ENCODE measurements at places on chromosomes 4 and X.
A peak's percentile ranks its signal among the peaks of the same experiment; 100 is the strongest.

- DNase-seq = no peak
These were observed 506.4 kb upstream of the PABPC4L start for GRCh38 chr4:134708026-134708425.

- DNase-seq = peak; percentile 17
These were observed 36.9 kb downstream of the NBDY start for GRCh38 chrX:56765811-56766553.

DNA sequence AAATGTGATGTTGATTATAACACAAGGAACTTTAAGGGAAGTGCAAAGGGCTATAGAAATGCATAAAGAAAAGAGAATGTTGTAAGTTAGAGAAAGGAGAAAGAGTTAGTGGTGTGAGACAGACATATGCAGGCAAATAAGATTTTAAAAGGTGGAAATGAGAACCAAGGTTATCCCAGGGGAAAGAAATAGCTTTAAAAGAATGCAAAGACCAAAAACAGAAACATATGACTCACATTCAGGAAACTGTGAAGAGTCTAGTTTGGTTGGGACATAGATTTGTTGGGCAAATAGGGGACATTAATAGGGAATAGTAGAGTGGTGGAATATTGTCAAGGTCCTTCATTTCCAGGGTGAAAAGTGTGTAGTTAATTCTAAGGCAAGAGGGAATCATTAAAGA lies 52.4 kb downstream of the MAPK10 start:
- DNase-seq = no peak

GRCh38 chr4:120070196-120070595 lies 3.5 kb upstream of the MAD2L1 start:
- DNase-seq = no peak

GRCh38 chr4:48275686-48276085 lies 6.0 kb upstream of the TEC start:
- no peak for DNase-seq

GRCh38 chr4:821181-821591 lies 4.7 kb downstream of the CPLX1 start:
- no peak for DNase-seq

DNA sequence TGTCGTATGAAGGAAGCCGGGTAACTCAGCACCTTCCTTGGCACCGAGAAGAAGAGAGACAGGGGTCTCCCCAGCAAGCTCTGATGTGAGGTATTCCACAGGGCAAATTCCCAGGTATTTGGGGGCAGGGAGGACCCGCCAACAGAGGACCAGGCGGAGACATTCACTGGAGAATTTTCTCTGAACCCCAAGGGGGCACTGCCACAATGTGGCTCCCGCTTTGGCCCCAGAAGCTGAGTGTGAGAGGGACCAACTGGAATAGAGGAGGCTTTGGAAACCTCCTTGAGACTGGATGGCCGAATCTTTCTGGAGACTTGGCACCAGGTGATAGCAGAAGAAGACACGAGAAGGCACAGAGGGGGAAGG lies 735 bp upstream of the GABRE start:
- no peak for DNase-seq

DNA sequence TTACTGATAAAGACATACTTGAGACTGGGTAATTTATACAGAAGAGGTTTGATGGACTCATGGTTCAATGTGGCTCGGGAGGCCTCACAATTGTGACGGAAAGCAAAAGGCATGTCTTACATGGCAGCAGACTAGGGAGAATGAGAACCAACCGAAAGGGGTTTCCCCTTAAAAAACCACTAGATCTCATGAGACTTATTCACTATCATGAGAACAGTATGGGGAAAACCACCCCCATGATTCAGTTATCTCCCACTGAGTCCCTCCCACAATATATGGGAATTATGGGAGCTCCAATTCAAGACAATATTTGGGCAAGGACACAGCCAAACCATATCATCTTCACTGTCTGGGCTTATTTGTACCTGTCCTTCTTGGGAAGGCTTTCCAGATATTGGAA lies 22.8 kb upstream of the MUC7 start:
- DNase-seq = no peak

DNA sequence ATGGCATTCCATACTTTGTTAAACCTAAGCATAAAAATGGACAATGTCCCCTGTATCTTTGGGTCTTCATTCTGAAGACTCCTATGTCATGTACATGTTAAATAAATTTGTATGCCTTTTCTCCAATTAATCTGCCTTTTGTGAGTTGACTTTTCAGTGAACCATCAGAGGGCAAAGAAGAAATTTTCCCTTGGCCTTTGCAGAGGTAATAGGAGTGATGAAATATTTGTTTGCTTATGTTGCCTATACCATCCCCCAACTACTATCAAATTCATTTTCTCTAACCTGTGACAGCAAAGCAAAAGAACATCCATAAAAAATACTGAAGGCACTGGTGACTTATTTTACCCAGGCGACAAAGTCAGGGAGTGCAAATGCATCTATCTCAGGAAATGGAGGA lies 18.2 kb downstream of the NAAA start:
- no peak for DNase-seq

DNA sequence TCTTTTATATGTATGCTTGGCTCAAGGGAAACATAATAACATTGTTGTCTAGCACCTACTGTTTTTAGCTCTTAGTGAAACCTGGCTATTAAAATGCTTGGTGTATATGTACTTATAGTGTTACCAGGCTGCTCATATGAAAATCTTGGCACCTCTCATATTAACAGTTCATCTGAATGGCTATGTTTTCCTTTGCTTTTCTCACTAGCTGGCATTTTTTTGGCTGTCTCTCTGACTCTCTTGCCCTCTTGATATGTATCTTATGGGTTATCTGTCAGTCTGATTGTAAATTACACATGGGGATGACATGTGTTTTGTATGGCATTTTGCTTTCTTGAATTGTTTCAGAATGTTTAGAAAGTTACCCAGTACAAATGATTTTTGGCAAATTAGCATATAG lies 158.0 kb downstream of the ARHGAP24 start:
- DNase-seq = no peak

- peak; percentile 62 for DNase-seq
These were observed 88.6 kb upstream of the TRIM2 start for GRCh38 chr4:153115322-153116290.

DNA sequence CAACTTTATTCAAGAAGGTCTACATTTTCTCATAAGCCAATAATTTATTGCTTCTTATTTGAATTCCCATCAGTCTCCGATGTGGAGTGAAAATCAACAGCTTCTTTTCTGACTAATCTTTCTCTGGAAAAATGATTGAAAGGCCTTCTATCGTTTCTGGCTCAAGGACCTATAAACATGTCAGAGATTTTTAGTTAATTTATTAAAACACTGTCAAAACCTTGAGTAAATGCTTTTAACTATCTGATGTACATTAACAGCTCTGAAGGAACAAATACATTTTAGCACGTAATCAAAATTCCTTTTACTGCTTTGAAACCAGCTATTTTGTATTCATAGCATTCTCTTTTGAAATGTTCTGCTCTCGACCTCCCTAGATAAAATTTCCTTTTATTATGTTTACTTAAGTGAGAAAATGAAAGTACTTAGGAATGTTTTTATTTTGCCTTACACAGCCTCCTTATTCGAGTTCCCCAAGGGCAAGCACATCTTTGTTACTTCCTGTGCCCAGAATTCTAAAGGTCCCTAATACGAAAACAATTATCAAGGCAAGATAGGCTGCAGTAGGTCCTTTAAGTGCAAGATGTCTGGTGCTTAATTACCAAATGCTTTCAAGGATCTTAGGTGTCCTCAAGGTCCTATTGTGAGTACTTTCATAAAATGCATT lies 3.1 kb upstream of the ZFX start:
- DNase-seq = no peak

GRCh38 chr4:53119680-53120079 lies 246.2 kb downstream of the SCFD2 start:
- peak; percentile 77 for DNase-seq

GRCh38 chr4:129138810-129139496 lies 43.0 kb downstream of the C4orf33 start:
- no peak for DNase-seq

- no peak for DNase-seq
These were observed 21.2 kb downstream of the L1CAM start for GRCh38 chrX:153864561-153865320.

GRCh38 chrX:33726281-33727160 lies 405.6 kb downstream of the FAM47A start:
- peak; percentile 44 for DNase-seq

GRCh38 chr4:176189891-176190795 lies 5.2 kb downstream of the SPATA4 start:
- no peak for DNase-seq

GRCh38 chrX:3636803-3637202 lies 76.6 kb downstream of the PRKX start:
- no peak for DNase-seq
